ENCODE measurements at places on chromosomes 12 and 14.

DNA sequence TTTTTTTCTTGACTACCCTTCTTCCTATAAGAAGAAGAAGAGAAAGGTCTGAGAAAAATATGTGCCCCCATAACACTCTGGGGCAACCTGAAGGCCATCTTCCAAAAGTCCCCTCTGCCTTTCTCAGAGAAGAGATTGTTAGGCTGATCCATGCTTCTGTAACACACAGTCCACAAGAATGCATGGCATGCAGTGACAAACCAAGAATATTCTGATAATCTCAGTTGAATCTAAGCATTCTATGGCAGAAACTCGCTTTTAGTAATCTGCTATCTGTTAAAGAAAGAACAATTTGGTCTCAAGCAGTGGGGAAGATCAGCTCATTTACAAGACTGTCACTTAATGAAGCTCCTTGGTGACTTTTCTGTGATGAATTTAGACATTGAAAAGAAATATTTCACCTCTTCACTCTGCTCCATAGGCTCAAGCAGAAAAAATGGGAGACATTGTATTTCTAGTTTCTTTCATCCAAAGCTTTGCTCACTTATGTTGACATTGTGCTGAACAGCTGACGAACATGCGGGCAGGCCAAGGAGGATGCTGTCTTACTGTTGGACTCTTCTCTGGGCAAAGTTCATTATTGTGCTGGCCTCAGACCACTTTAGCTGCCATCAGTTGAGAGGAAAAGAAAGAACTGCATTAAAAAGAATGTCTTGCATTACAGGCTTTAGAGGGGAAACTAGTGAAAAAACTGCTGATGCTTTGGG is 957.1 kb downstream of the DIO2 start:
- DNase-seq, result no peak

GRCh38 chr14:100138082-100138787 is 21.2 kb downstream of the DEGS2 start:
- no peak for DNase-seq

DNA sequence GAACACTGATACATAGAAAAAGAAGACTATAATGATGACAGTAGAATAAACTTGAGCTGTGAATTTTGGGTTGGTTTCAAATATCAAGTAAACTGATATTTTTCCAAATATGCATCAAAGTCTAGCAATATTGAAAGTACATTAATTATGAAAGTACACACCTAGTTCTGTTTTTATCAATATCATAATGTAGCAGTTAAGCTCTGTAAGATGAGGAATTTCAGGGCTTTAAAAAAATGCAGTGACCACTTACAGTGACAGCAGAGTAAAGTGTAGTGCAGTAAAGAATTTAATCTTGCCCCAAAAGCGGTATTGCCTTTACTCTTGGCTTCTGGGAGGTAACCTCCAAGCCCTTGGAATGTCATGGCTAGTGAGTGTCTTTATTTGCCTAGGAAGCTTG is 102.9 kb upstream of the ABCD2 start:
- no peak for DNase-seq

DNA sequence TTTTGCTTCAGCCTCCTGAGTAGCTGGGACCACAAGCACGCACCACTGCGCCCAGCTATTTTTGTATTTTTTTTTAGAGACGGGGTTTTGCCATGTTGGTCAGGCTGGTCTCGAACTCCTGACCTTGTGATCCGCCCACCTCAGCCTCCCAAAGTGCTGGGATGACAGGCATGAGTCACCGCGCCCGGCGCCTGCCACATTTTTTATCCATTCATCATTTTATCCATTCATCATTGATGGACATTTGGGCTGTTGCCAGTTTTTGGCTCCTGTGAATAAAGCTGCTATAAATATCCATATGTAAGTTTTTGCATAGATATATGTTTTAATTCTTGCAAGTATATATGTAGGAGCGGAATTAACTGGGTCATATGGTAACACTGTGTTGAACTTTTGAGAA is 79.5 kb downstream of the DAAM1 start:
- DNase-seq, result no peak

- no peak for DNase-seq
Observed at GRCh38 chr14:36162267-36162666, 14.3 kb downstream of the PTCSC3 start.
